ENCODE measurements at places on chromosomes 3 and 15.

- no peak for DNase-seq
Observed at GRCh38 chr3:16836505-16837237, 48.1 kb upstream of the PLCL2 start.

DNA sequence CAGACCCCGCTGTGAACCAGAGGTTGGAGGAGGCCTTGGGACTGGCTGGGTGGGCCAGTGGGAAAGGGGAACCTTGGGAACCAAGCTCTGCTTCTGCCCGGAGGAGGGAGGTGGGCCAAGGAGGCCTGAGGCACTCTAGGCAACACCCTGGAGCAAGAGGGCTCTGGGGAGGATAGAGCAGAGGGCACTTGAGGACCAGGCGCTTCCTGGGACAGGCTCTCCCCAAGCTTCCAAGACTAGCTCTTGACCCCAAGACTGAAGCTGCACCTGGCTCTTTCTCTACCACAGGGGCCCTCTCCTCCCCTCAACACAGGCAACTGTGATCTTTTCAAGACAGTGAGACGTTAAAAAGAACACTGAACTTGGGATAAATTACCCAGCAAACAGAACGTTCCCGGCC lies 20.3 kb downstream of the TKT start:
- DNase-seq, result no peak

- DNase-seq, result peak; percentile 62
Observed at GRCh38 chr15:98154863-98155262, 194.4 kb downstream of the ARRDC4 start.

DNA sequence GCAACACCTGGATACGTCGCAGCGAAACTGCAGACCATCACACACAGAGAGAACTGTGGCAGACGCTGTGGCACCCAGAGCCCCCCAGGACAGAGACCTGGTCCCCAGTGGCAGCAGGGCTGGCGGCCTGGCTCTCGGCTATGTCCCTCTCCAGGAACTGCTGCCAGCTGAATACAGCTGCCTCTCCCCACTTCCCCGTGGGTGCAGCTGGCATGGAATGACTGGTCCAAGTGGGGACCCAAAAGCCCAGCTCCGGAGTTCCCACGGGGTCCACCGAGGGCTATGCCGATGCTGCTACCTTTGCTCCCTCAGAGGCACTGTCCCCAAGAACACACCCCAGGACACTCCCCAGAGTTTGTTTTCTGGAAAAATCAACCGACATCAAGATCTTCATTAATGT lies 67.8 kb upstream of the GATA2 start:
- no peak for DNase-seq

GRCh38 chr3:150607267-150608065 lies 4.3 kb downstream of the SELENOT start:
- peak; percentile 44 for DNase-seq

GRCh38 chr3:48395714-48396113 lies 23.7 kb downstream of the FBXW12 start:
- no peak for DNase-seq

DNA sequence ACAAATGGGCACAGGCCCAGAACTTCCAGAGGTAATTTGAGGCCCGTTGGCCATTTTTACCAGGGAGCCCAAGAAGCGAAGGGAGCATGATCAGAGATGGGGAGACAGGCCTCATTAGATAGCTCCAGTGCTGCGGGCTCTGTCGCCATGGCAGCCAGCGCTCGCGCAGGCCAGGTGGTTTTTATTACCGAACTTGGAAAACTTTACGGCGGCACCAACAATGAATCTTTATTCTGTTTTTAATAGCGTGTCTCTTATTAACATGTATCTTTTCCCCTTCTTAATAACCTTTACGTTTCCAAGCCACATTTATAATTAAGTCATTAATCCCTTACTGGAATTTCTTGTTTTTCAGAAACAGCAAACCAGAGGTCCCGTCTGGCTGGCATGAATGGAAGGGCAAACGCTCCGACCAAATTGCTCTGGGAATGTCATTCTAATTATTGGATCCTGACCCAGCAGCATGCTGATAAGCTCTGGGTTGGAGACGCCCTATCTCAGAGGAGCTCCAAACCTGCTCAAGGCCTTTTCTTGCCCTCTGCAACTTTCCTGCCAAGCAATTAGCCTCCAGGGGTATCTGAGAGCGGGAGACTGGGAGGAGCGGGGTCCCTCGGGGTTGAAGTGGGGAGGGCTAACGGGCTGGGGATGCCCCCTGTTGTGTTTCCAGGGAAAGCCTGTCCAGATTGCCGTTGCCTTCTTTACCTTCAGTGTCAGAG lies 256.4 kb downstream of the TLE3 start:
- no peak for DNase-seq

GRCh38 chr3:42023380-42023779 lies 61.5 kb upstream of the ULK4 start:
- no peak for DNase-seq

DNA sequence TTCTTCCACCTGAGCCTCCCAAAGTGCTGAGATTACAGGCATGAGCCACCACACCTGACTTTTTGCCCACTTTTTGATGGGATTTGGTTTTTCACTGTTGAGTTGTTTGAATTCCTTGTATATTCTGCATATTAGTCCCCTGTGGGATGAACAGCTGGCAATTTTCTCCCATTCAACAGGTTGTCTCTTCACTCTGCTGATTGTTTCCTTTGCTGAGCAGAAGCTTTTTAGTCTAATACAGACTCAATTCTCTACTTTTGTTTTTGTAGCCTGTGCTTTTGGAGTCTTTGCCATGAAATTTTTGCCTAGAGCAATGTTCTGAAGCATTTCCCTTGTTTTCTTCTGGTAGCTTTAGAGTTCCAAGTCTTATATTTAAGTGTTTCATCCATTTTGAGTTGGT lies 62.7 kb upstream of the MFGE8 start:
- DNase-seq, result peak; percentile 36

- DNase-seq, result peak; percentile 30
Observed at GRCh38 chr3:45719655-45720487, 30.7 kb downstream of the SACM1L start.

- no peak for DNase-seq
Observed at GRCh38 chr15:68627476-68627875, 48.7 kb downstream of the CORO2B start.

DNA sequence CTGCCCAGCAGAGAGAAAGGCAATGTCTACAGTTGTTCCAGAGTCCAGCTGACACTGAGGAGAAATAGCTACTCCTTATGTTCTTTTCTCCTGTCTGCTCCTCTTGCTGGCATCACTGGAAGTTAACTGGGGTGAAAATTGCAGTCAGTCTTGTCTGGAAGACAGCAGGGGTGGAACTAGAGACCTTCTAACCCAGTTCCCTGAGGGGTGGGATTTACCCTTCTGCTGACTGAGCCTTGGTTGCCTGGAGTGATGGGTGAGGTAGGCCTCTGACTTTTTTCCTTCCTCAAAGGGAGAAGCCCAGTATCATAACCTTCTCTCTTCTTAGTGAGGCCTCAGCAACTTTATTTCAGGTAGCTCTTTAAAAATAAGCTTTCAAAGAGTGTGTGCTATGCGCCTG lies 16.2 kb downstream of the ZNF609 start:
- DNase-seq, result no peak

- DNase-seq, result peak; percentile 35
Observed at GRCh38 chr15:85793641-85794597, 806 bp downstream of the KLHL25 start.

GRCh38 chr3:190699776-190700175 lies 162.7 kb downstream of the GMNC start:
- no peak for DNase-seq

- DNase-seq, result no peak
Observed at GRCh38 chr3:145088917-145089316, 1072.1 kb downstream of the PLOD2 start.

GRCh38 chr15:23690450-23690852 lies 3.3 kb upstream of the NDN start:
- peak; percentile 70 for DNase-seq

DNA sequence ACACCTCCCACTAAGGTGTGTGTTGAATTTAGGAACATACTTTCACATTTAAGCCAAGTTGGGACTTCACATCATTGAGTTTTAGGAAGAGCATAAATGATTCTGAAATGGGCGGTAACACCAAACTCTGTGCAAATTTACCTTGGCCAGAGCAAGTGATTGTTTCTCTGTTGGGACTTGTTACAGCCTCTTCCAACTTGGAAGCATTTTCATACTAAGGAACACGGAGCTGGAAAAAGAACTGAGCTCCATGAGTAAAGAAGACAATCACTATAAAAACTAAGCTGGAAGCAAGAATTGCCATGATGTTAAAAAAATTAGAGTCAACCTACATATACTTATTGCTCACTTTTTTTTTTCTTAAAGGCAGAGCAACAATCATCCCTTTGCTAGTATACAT lies 371.3 kb downstream of the ERC2 start:
- no peak for DNase-seq

DNA sequence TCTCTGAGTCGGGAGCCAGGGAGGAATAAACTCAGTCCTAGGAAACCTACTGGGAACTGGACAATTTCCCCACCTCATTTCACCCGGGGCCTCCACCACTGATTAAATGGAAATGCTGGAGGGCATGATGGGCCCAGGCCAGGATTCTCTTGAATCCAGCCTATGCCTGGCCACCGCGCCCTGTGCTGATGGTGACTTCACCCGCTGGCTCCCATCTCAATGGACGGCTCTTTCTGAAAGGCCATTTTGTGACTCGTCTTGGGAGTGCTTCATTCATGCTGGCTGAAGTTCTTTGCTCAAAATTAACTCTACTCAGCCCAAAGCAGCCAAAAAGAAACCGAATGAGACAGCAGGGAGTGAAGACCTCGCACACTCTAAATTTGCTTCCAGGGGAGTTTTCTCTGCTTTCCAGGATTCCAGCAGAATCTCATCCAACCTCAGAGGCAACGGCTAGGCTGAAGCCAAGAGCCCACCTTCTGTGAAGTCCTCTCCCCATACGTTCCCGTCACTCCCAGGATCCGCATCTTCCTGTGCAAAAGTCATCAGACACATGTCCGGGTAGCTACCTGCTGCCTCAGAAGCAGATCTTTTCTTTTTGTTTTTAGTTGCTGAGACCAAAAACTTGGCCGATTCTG lies 266.0 kb upstream of the ICE2 start:
- DNase-seq, result no peak

- DNase-seq, result peak; percentile 33
Observed at GRCh38 chr3:127964053-127964452, 49.0 kb downstream of the KBTBD12 start.

Data from fibroblast of villous mesenchyme (primary cell).